Hindlimb muscle (tissue), 1 donor: ENCODE measurements at places on chromosomes 4 and X. TPM values are rescaled to one million over a fixed set of nuclear protein-coding genes. Genes with fewer than 3 reads are reported as not detected.

The GPRASP3 gene
- polyA plus RNA-seq = 8.0 TPM

DNA sequence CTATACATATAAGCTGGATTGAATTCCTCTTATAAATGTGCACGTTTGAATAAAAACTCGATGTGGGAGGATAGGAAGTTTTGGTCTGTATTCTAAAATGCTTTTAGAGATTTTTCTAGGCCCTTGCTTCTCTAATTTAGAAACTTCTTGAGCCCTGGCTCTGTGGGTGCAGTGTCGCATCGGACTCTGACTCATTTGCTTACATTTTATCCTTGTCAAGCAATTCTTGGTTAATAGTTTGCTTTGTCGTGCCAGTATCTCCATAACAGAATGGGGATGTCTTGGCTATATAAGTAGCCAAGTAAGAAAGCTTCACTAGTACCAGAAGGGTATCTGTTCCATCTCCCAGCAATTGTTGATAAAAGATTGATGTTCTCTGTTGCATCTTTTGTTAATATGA lies 10.7 kb downstream of the SGMS2 start:
- DNase-seq = no peak

The GUCY1B1 gene
- 21.5 TPM for polyA plus RNA-seq

DNA sequence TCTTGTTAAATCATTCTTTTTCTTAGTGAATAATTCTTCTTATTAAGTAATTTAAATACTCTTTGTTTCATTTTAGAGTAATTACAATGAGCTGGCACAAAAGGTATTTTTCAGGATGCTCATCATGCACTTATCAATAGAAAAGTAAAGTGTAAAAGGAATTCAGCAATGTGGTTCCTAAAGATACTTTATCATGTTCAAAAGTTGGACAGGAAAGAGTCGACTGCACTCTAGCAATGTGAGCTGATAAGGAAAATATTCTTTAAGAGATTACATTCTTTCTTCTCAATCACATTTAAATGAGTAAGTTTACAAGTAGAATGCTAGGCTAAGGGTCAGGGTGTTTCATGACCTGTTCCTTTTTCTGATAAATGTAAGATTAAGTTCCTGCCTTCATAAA lies 609.5 kb upstream of the FAM241A start:
- DNase-seq = no peak

DNA sequence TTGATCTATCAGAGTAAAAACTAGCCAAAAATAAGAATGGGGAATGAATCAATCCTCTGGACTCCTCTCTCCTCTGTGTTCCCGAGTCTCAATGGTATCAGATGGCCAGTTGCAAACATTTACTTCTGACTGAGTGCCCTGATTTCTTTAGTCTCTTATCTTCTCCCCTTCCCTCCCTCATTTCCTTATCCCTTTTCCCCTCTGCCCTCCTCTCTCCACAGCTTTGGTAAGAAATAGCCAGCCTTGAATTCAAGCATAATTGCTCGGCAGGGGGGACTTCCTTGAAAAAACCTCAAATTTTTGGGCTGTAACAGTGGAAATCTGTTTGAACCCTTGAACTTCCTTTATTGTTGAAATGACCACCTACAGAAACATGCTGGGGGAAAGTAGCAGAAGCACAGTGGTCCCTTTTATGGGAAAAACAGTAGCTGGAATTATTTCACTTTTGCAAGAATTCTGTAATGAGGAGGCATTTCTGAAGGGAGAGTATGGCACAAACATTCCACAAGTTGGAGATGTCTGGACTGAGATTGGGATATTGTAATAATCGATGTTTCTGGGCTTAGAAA lies 40.3 kb downstream of the NHS start:
- DNase-seq = no peak

The TRIM2 gene
- 18.7 TPM for polyA plus RNA-seq

GRCh38 chr4:10173037-10173753 lies 56.6 kb upstream of the WDR1 start:
- no peak for DNase-seq

DNA sequence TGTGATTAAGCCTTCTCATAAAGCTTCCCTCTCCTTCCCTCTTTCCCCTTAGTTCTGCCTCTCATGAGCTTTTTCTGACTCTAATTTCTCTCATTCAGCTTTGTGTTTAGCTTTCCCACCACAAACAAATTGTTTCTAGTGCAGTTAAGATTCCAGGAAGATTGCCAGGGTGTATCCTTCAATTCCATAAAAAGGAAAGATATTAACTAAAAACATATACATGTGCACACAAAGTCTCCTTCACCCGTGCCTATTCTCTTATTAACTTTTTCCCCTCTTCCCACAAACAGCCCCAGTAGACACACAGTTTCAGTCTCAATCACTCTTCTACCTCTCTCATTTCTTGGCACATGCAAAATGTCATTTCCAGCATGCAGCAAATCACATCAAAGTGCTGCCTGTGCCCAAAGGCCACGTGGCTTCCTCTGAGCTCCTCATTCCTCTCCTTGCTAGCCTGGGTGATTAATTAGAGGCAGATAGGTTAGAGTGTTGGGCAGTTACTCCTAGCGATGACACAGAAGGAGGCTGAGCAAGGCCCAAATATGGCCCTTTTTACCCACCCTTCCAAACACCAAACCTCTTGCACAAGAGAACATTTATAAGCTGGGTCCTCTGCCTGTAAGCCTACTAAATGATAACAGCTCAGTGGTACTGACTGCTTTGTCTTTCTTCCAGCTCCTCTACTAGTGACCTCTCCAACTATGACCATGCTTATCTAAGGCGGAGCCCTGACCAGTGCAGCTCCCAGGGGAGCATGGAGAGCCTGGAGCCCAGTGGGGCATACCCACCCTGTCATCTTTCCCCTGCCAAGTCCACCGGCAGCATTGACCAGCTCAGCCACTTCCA lies 159.6 kb downstream of the SOWAHB start:
- peak; percentile 40 for DNase-seq

- no peak for DNase-seq
These were observed 61.6 kb upstream of the LIMCH1 start for GRCh38 chr4:41476310-41476885.

GRCh38 chr4:129738175-129738574 lies 642.2 kb downstream of the C4orf33 start:
- no peak for DNase-seq

GRCh38 chrX:38192007-38192810 lies 28.5 kb downstream of the SRPX start:
- DNase-seq = no peak

- peak; percentile 29 for DNase-seq
These were observed 3.2 kb downstream of the CXorf65 start for GRCh38 chrX:71103110-71103983.

The CYLC1 gene
- polyA plus RNA-seq = not detected

The CCKAR gene
- not detected for polyA plus RNA-seq

GRCh38 chr4:70183168-70183939 lies 12.2 kb upstream of the ODAM start:
- peak; percentile 25 for DNase-seq

The UGT2B11 gene
- polyA plus RNA-seq = not detected

DNA sequence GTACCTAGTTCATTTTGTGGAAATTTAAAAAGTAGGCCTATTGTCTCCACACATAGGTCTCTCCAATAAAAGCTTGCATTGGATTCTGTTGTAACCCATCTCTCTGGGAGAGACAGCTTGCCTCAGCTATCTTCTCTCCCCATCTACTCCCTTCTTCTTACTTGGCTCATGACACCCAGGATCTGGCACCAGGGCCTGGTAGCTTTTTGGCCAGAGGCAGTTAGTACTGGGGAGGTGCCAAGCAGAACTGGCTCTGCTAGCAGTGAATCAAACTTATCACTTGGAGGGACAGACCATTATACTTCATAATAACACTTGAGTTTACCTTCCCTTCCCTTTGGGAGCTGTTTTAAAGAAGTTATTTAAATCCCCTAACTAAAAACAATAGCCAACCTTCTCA lies 31.8 kb downstream of the PLAC1 start:
- no peak for DNase-seq
